ENCODE measurements at places on chromosomes 2 and 18.

DNA sequence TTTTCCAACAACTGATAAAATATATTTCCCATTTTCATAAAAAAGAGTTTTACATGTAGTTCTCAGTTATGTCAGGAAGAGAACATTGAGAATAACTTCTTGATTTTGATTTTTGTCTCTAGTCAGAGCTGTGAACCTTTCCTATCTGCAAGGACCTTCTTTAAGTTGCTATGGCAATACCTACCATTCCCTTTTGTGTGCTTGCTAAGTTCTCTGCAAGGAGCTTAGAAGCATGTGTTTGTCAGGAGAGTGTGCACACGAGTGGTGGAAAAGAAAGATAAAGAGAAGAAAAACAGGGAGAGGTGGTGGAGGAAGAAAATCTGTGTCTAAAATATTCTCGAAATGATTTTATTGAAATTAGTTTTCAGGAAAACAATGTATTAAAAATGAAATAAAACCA, 140.3 kb upstream of the SLC8A1 start:
- no peak for DNase-seq

DNA sequence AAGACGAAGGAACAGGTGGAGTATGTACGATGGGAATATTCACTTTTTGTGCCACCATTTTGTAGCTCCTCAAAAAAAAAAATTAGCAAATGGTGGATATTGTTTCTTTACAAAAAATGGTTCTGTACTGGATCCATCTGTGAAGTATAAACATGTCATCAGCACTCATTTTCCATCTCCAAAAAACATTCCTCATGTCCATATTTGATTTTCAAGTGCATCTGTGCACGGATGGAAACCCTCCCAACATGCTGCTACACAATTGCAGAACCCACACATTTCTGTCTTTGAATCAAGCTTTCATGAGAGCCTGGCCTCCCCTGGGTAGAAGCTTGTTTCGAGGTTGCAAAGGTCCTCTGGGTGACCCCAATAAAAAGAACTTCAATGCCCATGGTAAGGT, 59.6 kb upstream of the ZEB2 start:
- DNase-seq = no peak

- no peak for DNase-seq
Measured at GRCh38 chr2:41600460-41600859, 447.4 kb upstream of the PKDCC start.

GRCh38 chr2:240559286-240559685, 871 bp upstream of the DUSP28 start:
- no peak for DNase-seq

DNA sequence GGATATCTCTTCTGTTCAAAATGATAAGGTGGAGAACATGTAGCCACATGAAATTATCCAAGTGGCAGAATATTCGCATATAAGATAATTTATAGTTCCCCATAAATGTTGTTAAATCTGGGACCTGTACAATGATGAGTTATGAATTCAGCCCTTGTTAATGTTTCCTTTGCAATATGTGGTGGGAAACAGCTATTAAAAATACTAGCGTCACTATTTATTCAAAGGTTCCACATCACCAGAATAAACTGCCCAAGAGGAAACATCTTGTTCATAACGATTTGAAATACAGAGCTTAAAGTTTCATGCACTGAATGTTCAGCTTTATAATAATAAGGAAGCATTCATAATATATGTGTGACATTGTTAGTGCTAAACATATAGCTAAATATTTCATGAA, 223.9 kb upstream of the TCF4 start:
- DNase-seq = no peak

DNA sequence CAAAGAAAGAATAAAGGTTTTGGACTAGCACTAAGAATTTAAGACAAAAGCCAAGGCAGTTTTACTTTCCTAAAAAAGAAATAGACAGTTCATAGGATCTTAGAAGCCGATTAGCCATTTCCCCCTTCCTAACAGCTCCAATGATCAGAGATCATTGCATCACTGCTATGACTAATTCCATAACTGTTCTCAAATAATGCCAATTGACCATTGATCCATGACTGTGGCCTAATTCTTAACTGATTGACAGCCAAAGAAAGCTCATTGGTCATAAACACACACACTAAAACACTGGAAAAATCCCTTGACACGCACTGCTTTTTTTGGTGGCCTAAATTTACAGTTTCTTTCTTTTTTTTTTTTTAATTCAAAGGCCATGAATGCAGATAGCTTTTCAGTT, 345.0 kb upstream of the ACVR2A start:
- DNase-seq = no peak

- DNase-seq = no peak
Measured at GRCh38 chr2:11698009-11698922, 28.3 kb upstream of the NTSR2 start.

GRCh38 chr18:9709304-9709877, 1.3 kb downstream of the RAB31 start:
- DNase-seq = no peak

DNA sequence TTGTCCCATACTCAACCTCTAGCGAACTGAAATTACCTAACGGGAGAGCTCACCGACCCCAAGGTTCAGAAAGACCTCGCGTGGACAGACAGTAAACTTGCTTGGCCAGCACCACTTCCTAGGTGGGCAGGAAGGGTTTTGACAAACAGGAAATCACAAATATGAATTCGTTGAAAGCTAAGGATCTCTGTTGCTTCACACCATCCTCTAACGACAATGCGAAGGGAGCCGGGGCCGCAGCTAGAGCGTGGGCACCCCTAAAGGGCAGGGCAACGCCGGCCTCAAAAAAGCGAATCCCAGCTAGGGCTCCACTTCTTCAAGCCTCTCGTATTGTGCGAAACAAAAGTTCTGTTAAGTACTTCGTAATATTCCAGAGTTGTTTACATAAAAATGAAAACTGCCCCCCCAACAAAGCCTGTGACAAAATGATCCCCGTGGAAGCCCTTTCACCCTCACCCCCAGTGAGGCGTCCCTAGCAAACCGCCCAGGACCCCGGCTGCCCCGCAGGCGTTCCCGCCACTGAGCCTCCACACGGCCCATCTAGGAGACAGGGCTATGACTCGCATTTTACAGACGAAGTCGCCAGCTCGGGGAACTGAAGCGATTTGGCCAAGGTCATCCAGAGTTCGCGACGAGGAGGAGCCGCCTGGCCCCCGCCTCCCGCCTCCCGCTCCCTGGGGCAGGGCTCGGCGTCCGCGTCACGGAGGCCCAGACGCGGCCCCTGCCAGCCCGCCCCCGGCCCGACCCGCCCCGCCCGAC, 548 bp downstream of the KANSL3 start:
- DNase-seq = no peak

DNA sequence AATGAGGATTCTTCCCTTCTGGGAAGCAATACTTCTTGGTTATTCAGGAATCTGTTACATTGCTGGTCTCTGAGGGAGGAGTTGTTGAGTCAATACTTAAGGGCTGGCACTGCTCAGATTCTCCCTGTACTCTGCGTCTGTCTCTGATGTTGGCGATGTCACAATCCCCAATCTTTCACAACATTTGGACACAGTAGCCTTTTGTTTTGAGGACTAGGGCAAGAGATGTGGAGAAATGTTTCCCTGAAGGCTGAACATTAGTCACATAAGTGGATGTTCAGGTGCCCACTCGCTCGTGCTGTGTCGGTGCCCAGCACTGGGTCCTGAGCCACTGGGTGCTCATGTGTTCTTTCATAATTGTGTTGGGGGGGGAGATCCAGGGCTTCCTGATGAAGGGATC, 55.0 kb downstream of the MAPK4 start:
- no peak for DNase-seq

DNA sequence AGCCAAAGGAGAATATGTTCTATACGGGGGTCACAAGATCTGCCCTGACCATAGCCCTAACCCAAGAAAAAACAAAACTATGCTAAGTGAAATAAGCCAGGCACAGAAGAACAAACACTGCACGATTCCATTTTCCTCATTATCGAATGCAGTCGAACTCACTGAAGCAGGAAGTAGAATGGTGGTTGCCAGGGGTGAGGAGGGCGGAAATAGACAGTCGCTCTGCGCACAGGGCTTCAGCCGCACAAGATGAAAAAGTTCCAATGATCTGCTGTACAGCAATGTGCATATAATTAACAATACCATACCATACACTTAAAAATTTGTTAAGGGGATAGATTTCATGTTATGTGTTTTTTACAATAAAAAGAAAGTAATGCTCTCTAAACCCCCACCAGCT, 257.7 kb downstream of the TXNL1 start:
- no peak for DNase-seq

DNA sequence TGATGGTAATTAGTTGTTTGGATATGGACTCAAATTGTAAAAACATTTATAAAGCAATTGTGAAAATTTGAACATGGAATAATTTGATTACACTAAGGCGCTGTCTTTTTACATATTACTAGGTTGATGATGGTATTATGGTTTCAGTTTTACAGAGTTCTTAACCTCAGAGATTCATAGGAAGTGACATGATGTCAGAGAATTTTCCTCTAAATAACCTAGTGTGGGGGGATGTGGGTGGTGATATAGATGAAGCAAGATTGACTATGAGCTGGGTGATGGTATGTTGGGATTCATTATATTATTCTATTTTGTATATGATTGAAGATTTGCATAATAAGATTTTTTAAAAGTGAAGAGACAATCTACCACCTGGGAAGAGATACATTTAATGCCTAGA, 45.9 kb upstream of the ATP5MC3 start:
- DNase-seq = no peak

GRCh38 chr2:159497256-159497655, 119.1 kb downstream of the BAZ2B start:
- no peak for DNase-seq

DNA sequence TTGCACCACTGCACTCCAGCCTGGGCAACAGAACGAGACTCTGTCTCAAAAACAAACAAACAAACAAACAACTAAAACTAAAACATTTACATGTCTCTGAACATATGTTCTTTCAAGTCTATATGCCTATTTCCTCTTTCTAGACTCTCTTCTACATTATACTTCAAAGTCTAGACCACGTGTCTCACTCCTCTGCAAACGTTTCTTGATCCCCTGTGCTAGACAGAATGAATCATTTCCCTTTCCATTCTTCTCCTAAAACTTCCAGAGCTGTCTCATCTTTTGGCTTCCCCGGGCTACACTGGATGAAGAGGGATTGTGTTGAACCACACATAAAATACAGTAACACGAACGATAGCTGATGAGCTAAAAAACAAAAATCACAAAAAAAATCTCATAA, 67.1 kb downstream of the BAZ2B start:
- DNase-seq = no peak

- DNase-seq = no peak
Measured at GRCh38 chr18:27314996-27315395, 129.9 kb upstream of the CHST9 start.

DNA sequence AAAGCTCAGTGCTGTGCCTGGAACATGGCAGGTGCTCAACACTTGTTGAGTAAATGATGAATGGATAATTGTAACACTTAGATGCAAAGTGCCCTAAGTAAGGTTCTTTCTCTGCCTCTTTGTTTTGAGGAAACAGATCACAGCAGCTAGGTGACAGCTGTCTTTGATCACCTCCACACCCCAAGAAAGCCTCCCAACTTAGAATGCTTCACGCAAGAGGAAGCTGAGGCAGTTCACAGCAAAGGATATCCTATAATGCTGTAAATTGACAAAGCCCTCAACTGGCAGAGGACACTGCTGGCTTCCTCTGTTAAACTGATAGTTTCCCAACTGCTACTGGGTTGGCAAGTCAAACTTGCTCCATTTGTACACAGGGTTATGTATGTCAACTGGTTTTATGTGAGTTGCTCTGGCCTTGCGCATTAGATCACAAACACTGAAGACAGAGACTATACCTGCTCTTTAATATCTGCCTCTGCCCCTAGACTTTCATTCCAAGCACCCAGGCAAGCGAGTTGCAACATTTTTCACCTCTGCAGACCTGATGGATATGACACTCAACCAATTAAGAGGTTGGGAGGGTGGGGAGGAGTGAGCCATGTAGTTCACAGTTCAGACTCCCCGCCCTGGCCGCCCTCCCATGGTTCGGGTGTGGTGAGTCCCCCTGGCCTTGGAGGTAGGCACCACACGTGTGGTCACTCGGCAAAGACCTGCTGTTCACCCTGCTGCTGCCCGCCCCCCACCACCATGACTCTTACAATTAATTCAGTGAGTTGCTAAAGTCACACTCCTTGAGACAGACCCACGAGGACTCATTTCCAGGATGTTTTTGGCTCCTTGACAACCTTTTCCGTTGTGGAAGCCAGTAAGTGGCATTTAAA, 4.8 kb upstream of the MALL start:
- no peak for DNase-seq

GRCh38 chr2:4465671-4466070, 762.3 kb downstream of the DCDC2C start:
- DNase-seq = no peak

DNA sequence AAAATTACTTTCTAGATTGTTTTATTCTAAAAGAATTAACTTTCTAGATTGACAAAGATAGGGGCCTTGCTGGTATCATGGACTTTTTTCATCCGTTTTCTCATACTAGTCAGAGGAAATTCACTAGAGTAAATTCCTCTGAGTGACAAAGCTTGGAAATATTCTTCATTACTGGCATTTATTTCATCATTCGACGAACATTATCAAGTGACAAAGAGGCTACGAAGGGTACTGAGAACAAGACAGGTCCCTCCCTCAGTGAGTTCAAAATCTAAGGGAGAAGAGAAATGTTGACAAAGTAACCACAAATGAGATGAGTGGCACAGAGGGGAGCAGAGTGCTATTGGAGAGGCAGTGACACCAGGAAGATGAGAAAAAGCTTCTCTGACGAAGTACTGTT, 4.3 kb downstream of the EPG5 start:
- DNase-seq = no peak

DNA sequence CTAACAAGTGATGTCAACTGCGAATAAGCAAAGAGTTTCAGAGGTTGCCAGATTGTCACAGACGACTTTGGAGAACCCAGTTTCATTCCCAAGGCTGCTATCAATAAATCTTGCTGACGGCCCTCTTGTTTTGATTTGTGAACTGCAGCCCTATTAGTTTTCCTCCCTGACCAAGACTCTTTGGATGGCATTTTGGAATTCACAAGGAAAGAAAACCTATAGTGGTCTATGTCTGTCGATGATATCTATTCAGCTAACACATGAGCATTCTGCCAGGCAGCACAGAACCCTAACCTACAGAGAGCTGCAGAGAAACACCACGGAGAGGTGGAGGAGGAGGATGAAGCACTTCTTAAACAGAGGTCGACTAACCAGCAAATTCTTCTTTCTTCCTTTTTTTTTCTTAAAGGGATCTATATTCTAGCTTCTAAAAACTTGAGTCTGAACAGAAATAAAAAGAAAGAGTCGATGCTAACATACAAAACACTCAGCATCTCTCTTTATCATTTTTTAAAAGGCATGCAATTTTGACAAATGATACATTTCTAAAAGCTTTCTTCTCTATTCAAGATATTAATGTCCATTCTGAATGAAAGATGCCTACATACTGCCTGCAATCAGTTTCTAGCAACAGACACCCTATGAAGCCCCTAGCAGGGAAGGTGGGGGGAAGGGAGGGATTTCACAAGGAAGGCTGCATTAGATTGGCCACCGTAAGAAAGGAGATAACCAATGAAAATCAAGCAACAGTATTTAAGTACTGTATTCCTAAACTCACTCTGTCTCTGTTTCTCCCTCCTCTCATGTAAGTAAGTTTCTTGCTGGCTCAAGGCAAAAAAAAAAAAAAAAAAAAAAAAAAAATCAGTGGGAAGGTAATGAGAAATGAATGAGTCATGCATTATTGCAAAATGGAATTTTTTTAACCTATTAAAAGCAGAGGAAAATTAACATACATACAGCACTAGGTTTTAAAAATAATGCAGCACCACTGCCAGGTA, 83.0 kb upstream of the CHRNA1 start:
- DNase-seq = no peak
